ENCODE measurements at places on chromosomes 11 and 22. TPM values are rescaled to one million over a fixed set of nuclear protein-coding genes. Genes with fewer than 3 reads are reported as not detected.

Gene C11orf21
- total RNA-seq, result not detected

Gene MOV10L1
- 0.56 TPM for total RNA-seq

Gene RTN4RL2
- 2.7 TPM for total RNA-seq

Gene SYTL2
- total RNA-seq, result 5.2 TPM

Gene LYVE1
- total RNA-seq, result 4.1 TPM

Data from cardiac ventricle fibroblast (primary cell).